ENCODE measurements at places on chromosomes 13 and 19. TPM values are rescaled to one million over a fixed set of nuclear protein-coding genes. Genes with fewer than 3 reads are reported as not detected.

- no peaks in the 10 kb centered on the region for H3K36me3 ChIP-seq
- H3K27ac ChIP-seq: no peak overlapping the region
- no peak for DNase-seq
- H3K4me3 ChIP-seq: no peak overlapping the region
These were observed 464.6 kb downstream of the FGF9 start for GRCh38 chr13:22135446-22135845.

- no peaks in the 10 kb centered on the region for H3K36me3 ChIP-seq
These were observed 87.2 kb upstream of the C1QTNF9B start for GRCh38 chr13:23984546-23984945.

Gene MAST3
- 10.4 TPM for total RNA-seq

DNA sequence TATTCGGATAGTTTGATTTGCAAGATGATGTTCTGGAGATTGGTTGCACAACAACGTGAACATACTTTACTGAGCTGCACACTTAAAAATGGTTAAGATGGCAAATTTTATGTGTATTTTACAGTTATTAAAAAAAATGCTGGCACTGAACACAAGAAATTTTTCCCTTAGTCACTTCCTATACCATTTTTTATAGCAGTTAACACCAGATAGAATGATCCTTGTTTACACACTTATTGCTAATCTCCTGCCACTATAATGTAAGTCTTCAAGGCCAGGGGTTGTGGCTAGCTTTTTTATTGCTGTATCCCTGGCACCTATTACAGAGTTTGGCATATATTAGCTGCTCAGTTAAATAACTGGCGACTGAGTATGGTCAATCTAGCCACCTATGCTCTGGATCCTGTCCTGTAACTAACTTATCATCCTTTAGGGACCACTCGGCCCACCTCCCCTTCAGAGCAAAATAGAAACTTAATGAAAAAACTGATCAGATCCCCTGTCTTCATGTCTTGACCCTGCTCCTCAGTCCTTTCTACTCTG, 2.0 kb upstream of the EBPL start:
- no peak for DNase-seq
- H3K36me3 ChIP-seq: peaks cover 7% of the 10 kb centered on the region
- H3K27ac ChIP-seq: no peak overlapping the region
- peaks cover 3% of the 10 kb centered on the region for H3K4me1 ChIP-seq

DNA sequence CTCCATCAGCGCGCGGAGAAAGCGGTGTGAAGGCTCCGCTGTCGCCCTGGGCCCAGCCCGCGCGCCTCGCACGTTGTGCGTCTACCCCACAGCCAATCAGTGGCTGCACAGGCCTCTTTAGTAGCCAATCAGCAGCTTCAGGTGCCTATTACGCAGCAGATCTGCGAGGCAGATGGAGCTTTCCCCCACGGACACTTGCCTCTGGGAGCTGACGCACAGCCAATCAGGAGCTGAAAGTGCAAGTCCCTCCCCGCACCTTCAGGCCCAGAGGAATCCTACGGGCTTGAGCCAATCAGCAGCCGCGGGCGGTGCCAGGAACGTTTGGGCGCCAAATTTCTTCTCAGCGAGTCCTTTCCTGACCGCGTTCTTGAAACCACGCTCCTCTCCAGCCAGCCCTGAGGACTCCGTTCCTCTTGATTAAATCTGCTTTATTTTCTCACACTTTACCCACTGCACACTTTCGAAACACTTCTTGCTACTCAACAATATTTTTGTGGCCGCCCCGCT, 39.9 kb downstream of the SIGLEC7 start:
- no peak overlapping the region for H3K27ac ChIP-seq
- no peaks in the 10 kb centered on the region for H3K36me3 ChIP-seq
- peak; percentile 92 for DNase-seq
- H3K4me3 ChIP-seq: peak overlapping the region; percentile 9

DNA sequence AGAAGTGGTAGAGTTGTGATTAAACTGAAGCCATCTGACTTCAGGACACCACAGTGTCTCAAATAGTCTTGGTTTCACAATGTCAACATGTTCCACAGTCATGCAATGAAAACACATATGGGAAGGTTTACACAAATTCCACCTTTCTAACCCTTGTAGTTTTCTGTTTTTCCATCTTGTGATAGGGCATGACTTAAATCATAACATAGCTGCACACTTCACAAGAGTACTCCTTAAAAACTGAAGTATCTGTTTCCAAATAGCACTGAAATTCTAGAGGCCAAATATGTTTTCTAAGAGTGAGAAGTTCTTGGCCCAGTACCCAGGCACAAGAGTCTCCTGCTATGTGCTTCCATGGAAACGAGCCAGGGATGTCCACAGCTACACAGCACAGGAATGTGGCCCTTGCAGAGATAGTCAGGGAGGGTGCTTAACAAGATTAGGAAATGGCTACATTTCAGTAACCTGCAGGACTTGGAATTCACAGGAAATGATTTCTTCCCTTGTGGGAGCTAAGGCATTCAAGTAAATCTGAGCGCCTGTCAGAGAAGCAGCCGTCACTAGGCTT, 269.1 kb downstream of the NDFIP2 start:
- no peak overlapping the region for H3K27ac ChIP-seq
- no peaks in the 10 kb centered on the region for H3K36me3 ChIP-seq
- no peaks in the 10 kb centered on the region for H3K27me3 ChIP-seq
- peak; percentile 41 for DNase-seq
- no peak overlapping the region for H3K4me3 ChIP-seq

Gene LRP3
- 34.4 TPM for total RNA-seq

GRCh38 chr13:48078251-48078656, 16.6 kb downstream of the MED4 start:
- H3K4me3 ChIP-seq: no peak overlapping the region
- no peak for DNase-seq
- H3K4me1 ChIP-seq: no peaks in the 10 kb centered on the region
- H3K27ac ChIP-seq: no peak overlapping the region

- no peak for DNase-seq
- H3K4me1 ChIP-seq: no peaks in the 10 kb centered on the region
- H3K4me3 ChIP-seq: no peak overlapping the region
- H3K27ac ChIP-seq: no peak overlapping the region
- no peaks in the 10 kb centered on the region for H3K27me3 ChIP-seq
These were observed 8.0 kb downstream of the MYO1F start for GRCh38 chr19:8569066-8569771.

GRCh38 chr19:48874303-48875135, 2.3 kb downstream of the PPP1R15A start:
- no peak for DNase-seq
- no peaks in the 10 kb centered on the region for H3K27me3 ChIP-seq
- H3K27ac ChIP-seq: no peak overlapping the region
- peak overlapping the region; percentile 29 for H3K4me3 ChIP-seq

- no peak overlapping the region for H3K27ac ChIP-seq
- no peak overlapping the region for H3K4me3 ChIP-seq
- no peak for DNase-seq
- no peaks in the 10 kb centered on the region for H3K27me3 ChIP-seq
These were observed 140.5 kb downstream of the FGF14 start for GRCh38 chr13:102261316-102261715.

GRCh38 chr13:98443329-98443728, 133.6 kb downstream of the STK24 start:
- no peak for DNase-seq
- H3K27ac ChIP-seq: no peak overlapping the region
- H3K4me1 ChIP-seq: no peaks in the 10 kb centered on the region

Gene COL4A1
- 73.1 TPM for total RNA-seq

- no peaks in the 10 kb centered on the region for H3K27me3 ChIP-seq
- H3K36me3 ChIP-seq: peaks cover 13% of the 10 kb centered on the region
- H3K4me3 ChIP-seq: no peak overlapping the region
- no peak for DNase-seq
These were observed 71.7 kb downstream of the STK24 start for GRCh38 chr13:98505217-98505616.

DNA sequence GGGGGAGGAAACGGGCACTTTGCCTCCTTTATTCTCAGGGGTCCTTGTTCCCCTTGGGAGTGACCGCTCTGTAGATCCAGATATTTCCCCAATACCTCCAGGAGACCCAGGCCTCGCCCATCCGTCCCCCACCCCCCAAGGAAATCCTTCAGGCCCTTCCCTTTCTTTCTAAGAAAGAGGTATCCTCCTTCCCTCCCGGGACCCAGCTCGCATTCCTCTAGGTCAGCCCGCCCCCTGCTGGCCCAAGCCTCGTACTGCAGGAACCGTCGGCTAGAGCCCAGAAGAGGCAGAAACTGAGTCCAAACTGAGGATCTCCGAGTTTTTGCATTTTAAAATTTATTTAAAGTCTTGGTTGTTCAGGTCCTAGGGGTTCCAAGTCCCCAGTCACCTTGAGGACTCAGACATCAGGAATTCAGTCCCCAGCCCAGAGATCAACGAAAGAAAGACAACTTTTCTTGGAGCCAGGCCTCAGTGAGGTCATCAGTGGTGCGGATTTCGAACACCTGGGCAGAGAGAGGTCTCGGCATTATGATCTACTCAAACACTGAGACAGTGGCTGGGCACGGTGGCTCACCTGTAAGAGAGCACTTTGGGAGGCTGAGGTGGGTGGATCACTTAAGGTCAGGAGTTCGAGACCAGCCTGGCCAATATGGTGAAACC, 7.5 kb upstream of the LRFN1 start:
- peak overlapping the region; percentile 57 for H3K4me3 ChIP-seq
- 0 out of 2 replicates have a peak, but pooled peaks cover 2% of the 10 kb centered on the region for H3K27me3 ChIP-seq
- H3K36me3 ChIP-seq: no peaks in the 10 kb centered on the region
- H3K27ac ChIP-seq: no peak overlapping the region

DNA sequence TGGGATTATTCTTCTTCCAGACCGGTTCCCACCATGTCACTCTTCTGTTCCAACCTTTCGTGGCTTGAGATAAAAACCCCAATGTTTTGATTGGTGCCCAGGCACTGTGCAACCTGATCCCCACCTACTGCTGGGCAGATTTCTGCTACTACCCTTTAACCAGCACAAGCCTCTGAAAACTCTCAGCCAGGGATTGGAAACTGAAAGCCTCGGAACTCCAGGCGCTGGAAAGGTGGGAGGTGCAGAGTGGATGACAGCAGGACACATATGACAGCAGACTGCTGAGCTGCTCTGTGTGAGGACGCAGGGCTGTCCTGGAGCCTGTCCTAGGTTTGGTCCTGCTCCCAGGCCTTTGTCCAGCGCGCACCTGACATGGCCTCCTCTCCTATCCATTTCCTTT, 68.5 kb upstream of the GTF3A start:
- no peaks in the 10 kb centered on the region for H3K27me3 ChIP-seq
- H3K4me3 ChIP-seq: no peak overlapping the region
- H3K36me3 ChIP-seq: no peaks in the 10 kb centered on the region
- H3K4me1 ChIP-seq: peaks cover 10% of the 10 kb centered on the region

DNA sequence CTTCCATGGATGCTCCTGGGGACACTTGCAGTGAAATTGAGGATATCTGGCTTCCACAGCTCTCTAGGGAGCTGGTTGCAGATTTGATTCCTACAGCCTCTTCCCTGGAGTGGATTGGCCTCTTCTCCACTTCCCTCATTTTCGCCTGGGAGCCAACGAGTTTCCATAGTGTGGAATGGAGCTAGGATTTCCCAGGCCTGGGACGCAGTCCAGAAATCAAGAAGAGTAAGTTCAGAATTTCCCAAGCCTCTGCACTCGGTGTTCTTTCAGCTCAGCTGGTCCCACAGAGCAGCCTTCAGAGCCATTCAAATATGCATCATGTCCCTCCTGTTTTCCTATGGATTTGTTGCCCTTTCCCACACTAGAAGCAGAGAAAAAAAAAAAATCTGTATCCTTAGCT, 68.2 kb downstream of the RAP2A start:
- no peak overlapping the region for H3K27ac ChIP-seq
- no peaks in the 10 kb centered on the region for H3K36me3 ChIP-seq
- peaks cover 2% of the 10 kb centered on the region for H3K4me1 ChIP-seq
- DNase-seq: no peak

DNA sequence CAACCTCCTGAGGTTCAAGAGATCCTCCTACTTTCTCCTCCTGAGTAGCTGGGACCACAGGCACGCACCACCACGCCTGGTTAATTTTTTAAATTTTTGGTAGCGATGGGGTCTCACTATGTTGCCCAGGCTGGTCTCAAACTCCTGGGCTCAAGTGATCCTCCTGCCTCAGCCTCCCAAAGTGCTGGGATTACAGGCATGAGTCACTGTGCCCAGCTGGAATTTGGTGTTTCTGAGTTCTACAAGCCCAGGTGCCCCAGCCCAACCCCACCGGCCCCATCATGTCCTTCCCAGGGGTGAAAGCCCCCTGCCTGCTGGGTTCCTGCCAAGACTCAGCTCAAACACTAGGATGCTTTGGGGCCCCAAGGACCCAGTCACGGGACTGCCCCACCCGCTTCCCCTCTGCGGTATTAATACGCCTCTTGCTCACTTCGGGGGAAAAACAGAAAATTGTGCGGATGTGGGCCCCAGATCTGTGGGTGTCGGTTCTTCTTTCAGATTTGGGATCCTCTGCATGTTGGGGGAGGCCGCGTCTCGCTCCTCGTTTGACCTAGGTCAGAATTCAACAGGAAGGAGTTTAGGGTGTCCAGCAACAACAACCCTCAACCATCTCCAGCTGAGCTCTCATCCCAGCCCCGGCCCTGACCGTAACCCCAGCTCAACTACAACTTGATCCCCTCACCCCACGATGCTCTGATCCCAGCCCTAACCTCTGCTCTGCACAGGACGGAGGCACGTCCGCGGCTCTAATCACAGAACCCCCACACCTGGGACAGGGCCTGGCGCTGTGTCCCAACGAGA, 3.7 kb upstream of the FCER2 start:
- DNase-seq: no peak
- no peaks in the 10 kb centered on the region for H3K4me1 ChIP-seq
- no peak overlapping the region for H3K27ac ChIP-seq

DNA sequence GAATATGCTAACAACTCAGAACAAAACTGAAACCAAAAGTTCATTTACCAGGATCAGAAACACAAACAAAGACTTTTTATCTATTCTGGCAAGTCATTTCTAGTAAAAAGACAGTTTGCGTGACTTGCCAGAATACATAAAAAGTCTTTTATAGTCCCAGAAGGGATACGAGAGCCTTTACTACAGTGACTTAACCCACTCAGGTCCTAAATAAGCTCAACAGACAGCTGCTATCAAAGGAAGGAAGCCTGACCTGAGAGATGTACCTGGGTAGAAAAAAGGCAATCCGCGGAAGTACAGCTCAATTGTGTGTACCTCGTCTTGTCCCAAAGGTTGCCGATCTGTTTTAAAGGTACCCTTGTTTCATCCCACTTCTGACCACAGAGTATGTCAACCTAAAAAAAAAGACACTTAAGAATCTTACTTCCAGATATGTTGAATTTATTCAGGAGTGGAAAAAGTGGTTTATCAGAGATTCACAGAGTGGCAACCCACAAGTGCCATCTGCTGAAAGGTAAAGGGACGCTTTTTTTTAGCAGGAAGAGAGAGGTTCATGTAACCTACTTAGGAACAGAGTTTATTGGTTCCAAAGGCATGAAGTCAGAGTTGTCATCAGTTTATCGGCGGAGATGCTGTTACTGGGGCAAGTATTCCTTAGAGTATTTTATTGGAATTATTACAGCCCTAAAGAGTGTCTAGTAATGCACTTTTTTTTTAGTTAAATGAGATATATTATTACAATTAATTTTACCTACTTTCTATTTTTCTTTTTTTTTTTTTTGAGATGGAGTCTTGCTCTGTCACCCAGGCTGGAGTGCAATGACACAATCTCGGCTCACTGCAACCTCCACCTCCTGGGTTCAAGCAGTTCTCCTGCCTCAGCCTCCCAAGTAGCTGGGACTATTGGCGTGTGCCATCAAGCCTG, 69.7 kb upstream of the C1QTNF9B start:
- H3K4me1 ChIP-seq: no peaks in the 10 kb centered on the region
- H3K36me3 ChIP-seq: no peaks in the 10 kb centered on the region
- DNase-seq: no peak
- H3K27ac ChIP-seq: no peak overlapping the region
- no peak overlapping the region for H3K4me3 ChIP-seq

- H3K4me1 ChIP-seq: no peaks in the 10 kb centered on the region
- no peak overlapping the region for H3K4me3 ChIP-seq
- no peaks in the 10 kb centered on the region for H3K27me3 ChIP-seq
- H3K27ac ChIP-seq: no peak overlapping the region
- no peaks in the 10 kb centered on the region for H3K36me3 ChIP-seq
These were observed 24.7 kb downstream of the IL12RB1 start for GRCh38 chr19:18062028-18062427.

Measured in H9 (cell line).